ENCODE measurements at places on chromosomes 13 and 19. TPM values are rescaled to one million over a fixed set of nuclear protein-coding genes. Genes with fewer than 3 reads are reported as not detected.

The GPI gene
- total RNA-seq: 144 TPM

The ZNF490 gene
- total RNA-seq: 12.2 TPM

- DNase-seq: no peak
These were observed 45.2 kb downstream of the ABCC4 start for GRCh38 chr13:95256091-95256490.

- peak; percentile 80 for DNase-seq
These were observed 44.4 kb upstream of the C1QTNF9 start for GRCh38 chr13:24264976-24265375.

The EPSTI1 gene
- 24.7 TPM for total RNA-seq

The DLL3 gene
- not detected for total RNA-seq

DNA sequence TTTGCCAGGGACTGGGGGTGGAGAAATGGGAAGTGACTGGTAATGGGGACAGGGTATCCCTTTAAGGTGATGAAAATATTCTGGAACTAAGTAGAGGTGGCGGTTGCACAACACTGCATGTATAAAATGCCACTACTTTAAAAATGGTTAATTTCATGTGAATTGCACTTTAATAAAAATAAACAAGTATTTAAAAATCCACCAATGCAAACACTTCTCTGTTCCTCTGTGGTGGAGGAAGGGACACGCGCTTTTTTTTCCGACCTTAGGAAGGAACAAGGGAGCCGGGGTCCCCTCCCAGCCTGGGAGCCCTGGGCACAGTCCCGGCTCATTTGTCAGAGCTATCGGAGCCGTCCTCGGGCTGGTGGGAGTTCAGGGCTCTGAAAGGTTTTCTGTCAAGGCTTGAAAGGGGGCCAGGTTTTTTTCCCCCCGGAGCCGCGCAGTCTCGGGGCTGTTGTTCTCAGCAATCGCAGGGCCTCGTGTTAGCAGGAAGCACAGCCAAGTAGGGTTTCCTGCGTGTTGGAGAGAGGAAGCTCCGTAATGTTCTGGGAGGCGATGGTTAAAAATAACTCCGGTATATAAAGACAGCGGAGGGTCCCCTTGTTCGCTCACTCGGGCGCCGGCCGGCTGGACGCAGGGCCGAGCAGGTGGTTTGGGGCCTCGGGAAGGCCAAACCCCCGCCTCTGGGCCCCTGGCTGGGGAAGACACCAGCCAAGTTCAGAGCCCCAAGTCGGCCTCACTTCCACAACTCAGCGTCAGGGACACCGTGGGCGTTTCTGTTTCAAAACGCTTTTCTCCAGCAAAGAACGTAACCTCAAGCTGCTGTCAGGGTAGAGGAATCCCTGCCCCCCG lies 41.2 kb upstream of the KLF2 start:
- DNase-seq: peak; percentile 90

The RNF6 gene
- total RNA-seq: 29.5 TPM

- peak; percentile 73 for DNase-seq
These were observed 5.8 kb upstream of the FCGRT start for GRCh38 chr19:49506575-49507105.

GRCh38 chr13:76711550-76712182 lies 174.5 kb downstream of the KCTD12 start:
- DNase-seq: no peak

- DNase-seq: peak; percentile 63
These were observed 37.9 kb downstream of the MLLT1 start for GRCh38 chr19:6241680-6242377.

The PTGIR gene
- total RNA-seq: 12.6 TPM

DNA sequence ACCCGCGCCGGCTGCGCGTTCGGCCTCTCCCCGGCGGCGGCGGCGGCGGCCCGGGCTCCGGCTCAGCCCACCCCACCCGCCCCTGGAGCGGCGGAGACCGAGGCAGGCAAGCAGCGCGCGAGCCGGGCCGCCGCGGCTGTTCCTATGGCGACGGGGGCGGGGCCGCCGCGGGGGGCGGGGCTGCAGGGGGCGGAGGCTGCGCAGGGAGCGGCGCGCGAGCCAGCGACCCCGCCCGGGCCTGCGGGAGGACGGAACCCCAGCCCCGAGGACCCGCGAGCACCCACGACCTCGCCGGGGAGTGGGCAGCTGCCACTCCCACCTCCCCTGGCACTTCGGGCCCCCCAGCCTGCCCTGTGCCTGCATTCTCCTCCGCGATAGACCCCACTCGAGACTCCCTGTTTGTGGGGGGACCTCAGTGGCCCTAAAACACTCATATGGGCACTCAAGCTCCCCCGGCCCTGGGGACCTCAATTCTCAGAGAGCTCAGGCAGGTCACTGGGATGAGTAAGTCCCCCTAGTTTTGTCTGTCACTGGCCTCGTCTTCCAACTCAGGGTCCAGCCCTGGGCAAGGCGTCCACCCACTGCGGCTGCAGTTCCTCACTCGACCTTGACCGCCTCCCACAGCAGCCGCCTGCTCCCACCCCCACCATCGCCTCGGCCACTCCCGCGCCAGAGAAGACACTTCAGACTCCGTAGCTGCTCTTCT lies at the start of gene CTXN1:
TSS of gene CTXN1 (minus strand) at position 115 of the 706 bp plus-strand sequence. CDS start 597 bp downstream, outside the sequence.
- peak; percentile 83 for DNase-seq

The PGLYRP2 gene
- total RNA-seq: not detected

The ZNF701 gene
- total RNA-seq: 18.5 TPM

The ZIK1 gene
- total RNA-seq: 2.9 TPM
